ENCODE measurements at places on chromosomes 16 and 17. TPM values are rescaled to one million over a fixed set of nuclear protein-coding genes. Genes with fewer than 3 reads are reported as not detected.

GRCh38 chr16:85514295-85514597 lies 98.9 kb upstream of the GSE1 start:
- no peak overlapping the region for H3K4me3 ChIP-seq
- peaks cover 40% of the 10 kb centered on the region for H3K4me1 ChIP-seq
- H3K36me3 ChIP-seq = no peaks in the 10 kb centered on the region
- DNase-seq = peak; percentile 94

DNA sequence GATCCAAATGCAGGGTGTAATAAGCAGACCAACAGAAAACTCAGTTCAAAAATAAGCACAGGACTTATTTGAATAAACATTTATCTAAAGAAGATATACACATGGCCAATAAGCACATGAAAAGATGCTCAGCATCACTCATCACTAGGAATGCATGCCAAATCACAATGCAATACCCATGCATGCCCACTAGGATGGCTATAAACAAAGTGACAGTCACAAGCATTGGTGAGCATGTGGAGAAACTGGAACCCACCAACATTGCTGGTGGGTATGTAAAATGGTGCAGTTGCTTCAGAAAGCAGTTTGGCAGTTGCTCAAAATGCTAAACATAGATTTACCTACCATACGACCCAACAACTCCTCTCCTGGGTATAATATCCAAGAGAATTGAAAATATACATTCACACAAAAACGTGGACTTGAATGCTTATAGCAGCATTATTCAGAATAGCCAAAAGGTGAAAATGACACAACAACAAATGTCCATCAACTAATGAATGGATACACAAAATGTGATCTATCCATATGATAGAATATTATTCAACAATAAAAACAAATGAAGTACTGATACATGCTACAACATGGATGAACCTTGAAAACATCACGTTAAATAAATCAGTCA lies 20.1 kb downstream of the UBE2O start:
- H3K27ac ChIP-seq = no peak overlapping the region
- peaks cover 6% of the 10 kb centered on the region for H3K4me1 ChIP-seq
- DNase-seq = no peak

GRCh38 chr16:88806491-88807111 lies 3.0 kb downstream of the CDT1 start:
- H3K27me3 ChIP-seq = no peaks in the 10 kb centered on the region
- H3K36me3 ChIP-seq = no peaks in the 10 kb centered on the region
- no peak overlapping the region for H3K4me3 ChIP-seq
- peaks cover 17% of the 10 kb centered on the region for H3K4me1 ChIP-seq

DNA sequence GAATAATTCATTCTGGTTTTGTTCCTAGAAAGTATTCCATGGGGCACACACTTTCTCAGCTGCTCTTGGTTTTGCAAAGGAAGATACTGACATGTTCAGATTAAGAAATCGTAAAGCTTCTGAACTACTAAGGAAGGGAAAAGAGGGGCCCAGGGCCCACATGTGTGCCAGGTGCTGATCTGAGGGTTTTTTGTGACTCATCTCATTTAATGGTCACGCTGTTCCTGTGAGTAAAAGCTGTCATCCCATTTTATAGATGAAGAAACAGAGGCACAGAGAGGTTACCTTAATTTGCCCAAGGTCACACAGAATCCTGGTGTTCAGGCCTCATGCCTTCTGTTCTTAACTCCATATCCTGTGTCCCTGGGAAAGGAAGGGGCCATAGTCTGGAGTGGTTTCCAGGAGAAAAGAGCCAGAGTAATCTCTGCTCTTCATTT lies 113.2 kb downstream of the MSI2 start:
- peaks cover 19% of the 10 kb centered on the region for H3K4me1 ChIP-seq
- H3K27ac ChIP-seq = peak overlapping the region; percentile 40
- no peak overlapping the region for H3K4me3 ChIP-seq
- no peak for DNase-seq
- no peaks in the 10 kb centered on the region for H3K27me3 ChIP-seq

- H3K27me3 ChIP-seq = no peaks in the 10 kb centered on the region
- H3K27ac ChIP-seq = no peak overlapping the region
- no peak overlapping the region for H3K4me3 ChIP-seq
- H3K4me1 ChIP-seq = peaks cover 6% of the 10 kb centered on the region
- H3K36me3 ChIP-seq = peaks cover 3% of the 10 kb centered on the region
Measured at GRCh38 chr17:6994118-6994598, 1.7 kb upstream of the ALOX12 start.

DNA sequence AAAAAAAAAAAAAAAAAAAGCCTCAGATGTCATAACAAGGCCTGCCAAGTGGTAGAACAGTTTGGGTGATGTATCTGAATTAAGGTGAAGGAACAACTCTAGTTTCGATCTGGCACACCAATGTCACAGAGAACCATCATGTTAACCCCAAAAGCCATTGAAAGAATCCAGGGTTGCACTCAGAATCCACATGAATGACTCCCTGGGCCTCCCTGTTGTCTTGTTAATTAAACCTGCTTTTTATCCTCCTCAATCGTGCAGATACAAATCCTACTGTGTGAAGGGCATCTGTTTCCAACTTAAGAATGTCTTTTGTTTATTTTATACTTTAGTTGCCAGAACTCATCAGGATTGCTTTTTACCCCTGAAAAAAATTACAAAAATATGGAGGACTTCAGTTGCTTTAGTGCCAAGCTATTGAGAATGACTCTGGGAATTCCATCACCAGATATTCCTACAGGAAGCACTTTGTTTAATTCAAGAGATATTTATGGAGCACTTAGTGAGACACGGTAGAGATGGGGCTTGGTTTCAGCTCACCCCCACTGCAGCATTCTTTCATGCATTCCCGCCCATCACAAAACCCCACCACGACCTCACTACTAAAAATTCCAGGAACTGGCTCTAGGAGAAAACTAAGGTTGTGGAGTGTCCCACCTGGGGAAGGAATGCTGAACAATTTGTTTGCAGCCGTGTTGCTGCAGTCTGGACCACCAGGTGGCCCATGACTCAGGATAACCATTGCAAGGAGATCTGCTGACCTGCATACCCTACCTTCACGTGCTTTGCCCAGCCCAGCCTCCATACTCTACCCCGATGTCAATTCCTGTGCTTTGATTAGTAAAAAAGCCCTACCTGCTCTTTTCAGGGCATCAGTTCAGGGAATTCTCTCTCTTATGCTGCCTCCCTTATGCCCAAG lies 63.8 kb upstream of the GPRC5B start:
- H3K4me3 ChIP-seq = no peak overlapping the region
- H3K27ac ChIP-seq = no peak overlapping the region
- no peaks in the 10 kb centered on the region for H3K27me3 ChIP-seq
- no peak for DNase-seq
- H3K36me3 ChIP-seq = no peaks in the 10 kb centered on the region
- H3K4me1 ChIP-seq = no peaks in the 10 kb centered on the region

- no peak overlapping the region for H3K27ac ChIP-seq
- no peaks in the 10 kb centered on the region for H3K27me3 ChIP-seq
- DNase-seq = no peak
- H3K4me3 ChIP-seq = no peak overlapping the region
- H3K36me3 ChIP-seq = no peaks in the 10 kb centered on the region
Measured at GRCh38 chr17:33832262-33832661, 422.8 kb upstream of the CCL2 start.

DNA sequence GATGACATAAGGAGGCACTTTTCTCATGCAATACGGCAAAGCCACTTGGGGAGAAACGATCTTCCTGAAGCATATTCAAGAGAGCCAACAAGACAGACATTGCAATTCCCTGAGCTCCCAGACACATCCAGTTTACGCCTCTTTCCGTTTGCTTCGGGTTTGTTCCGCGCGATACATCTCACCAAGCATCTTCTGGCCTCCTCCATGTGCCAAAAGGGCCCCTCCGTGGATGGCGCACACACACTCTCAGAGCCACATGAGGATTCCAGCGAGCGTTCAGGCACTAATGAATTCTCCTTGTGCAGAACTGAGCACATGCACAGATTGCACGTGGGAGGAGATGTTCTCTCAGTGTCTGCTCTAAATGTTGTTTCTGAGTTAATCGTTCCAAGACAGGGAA lies 146.7 kb upstream of the SHISA6 start:
- H3K4me3 ChIP-seq = no peak overlapping the region
- H3K36me3 ChIP-seq = no peaks in the 10 kb centered on the region
- no peaks in the 10 kb centered on the region for H3K4me1 ChIP-seq
- no peak overlapping the region for H3K27ac ChIP-seq

DNA sequence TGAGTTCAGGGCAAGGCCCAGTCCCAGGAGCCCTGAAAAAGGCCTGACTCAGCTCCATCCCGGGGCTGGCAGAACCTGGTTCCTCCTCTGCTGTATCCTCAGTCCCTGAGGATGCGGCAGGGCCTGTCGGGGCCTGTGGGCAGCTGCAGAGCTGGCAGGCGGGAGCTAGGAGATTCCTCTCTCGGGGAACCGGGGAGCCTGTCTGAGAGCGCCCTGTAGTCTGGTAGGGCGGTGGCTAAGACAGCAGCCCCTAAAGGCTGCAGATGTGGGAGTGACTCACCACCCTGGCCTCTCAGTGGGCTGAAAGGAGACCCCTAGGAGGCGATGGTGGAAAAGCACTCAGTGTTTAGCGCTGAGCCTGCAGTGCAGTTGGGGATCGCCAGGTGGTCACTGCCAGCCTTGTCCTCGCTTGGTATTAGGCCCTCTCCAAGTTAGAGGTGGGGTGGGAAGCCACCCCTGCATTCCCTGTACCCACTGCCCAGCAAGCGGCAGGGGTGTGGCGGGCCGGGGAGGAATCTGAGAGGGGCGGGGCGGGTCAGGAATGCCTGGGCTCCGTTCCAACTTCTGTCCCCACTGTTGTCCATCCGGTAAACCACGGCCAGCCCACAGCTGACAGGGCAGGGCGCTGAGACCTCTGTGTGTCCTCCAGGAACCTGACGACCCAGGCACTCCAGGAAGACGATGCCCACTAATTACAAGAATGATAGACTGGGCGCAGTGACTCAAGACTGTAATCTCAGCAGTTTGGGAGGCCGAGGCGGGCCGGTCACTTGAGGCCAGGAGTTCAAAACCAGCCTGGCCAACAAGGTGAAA lies 29.5 kb upstream of the CDH1 start:
- no peak overlapping the region for H3K27ac ChIP-seq
- peaks cover 6% of the 10 kb centered on the region for H3K4me1 ChIP-seq
- no peaks in the 10 kb centered on the region for H3K27me3 ChIP-seq

DNA sequence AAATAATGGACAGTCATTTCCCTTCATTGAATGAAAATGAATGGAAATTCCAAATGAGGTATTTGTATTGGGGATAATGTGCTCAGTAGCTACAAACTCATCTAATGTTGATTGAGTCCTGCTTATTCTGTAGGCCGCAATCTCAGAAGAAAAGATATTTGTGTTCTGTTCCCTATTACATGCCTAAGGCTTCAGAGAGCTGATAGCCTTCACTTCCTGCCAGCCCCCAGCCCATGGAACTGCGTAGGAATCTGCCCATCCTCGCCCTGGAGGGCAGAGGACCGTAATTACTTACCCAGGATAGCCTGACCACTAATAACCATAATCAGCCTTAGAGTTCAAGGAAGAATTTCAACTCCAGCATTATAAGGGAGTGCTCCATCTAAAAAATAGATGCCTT lies 17.9 kb upstream of the SNTB2 start:
- no peak for DNase-seq
- peaks cover under 1% of the 10 kb centered on the region for H3K4me1 ChIP-seq
- no peaks in the 10 kb centered on the region for H3K27me3 ChIP-seq
- H3K27ac ChIP-seq = no peak overlapping the region

DNA sequence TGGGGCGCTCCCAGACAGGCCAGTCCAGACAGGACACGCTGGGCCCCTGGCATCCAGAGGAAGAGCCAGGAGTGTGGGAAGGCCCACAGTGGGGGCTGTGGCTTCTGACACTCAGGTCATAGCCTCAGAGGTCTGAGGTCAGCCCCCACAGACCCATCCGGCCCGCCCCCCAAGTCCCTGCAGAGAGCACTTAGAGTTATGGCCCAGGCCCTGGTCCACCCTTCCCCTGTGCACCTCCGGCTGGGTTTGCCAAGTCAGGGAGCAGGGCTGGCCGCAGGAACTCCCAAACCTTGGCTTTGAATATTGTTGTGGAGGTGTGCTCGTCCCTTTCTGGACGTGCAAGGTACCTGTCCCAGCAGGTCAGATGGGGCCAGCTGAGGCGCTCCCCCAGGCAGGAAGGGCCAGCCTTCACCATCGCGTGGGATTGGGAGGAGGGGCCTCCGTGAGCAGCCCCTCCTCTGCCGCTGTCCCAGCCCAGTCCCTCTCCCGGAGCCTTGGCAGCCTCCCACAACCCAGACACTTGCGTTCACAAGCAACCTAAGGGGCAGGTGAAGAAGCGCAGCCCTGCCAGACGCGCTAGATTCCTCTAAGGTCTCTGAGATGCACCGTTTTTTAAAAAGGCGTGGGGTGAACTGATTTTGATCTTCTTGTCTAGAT lies 74.6 kb downstream of the SOCS1 start:
- peaks cover 6% of the 10 kb centered on the region for H3K36me3 ChIP-seq
- H3K27me3 ChIP-seq = no peaks in the 10 kb centered on the region
- no peak overlapping the region for H3K27ac ChIP-seq
- H3K4me1 ChIP-seq = peaks cover 4% of the 10 kb centered on the region

- no peaks in the 10 kb centered on the region for H3K27me3 ChIP-seq
- no peaks in the 10 kb centered on the region for H3K36me3 ChIP-seq
- no peak overlapping the region for H3K27ac ChIP-seq
- no peak overlapping the region for H3K4me3 ChIP-seq
Measured at GRCh38 chr17:39834017-39834416, 30.1 kb downstream of the IKZF3 start.

Gene KPNA2
- 24.4 TPM for polyA plus RNA-seq

Gene MYH13
- not detected for polyA plus RNA-seq

Gene CCDC57
- 128 TPM for polyA plus RNA-seq

Measured in lung (tissue), 17 donors.